Lung (tissue), 17 donors: ENCODE measurements at places on chromosomes 1 and 21. TPM values are rescaled to one million over a fixed set of nuclear protein-coding genes. Genes with fewer than 3 reads are reported as not detected.
A peak's percentile ranks its signal among the peaks of the same experiment; 100 is the strongest.

Gene EFNA3
- total RNA-seq, result 1.1 TPM

- no peak for DNase-seq
- H3K36me3 ChIP-seq, result no peaks in the 10 kb centered on the region
- H3K4me1 ChIP-seq, result no peaks in the 10 kb centered on the region
- H3K27ac ChIP-seq, result no peak overlapping the region
- H3K4me3 ChIP-seq, result no peak overlapping the region
Observed at GRCh38 chr1:92995441-92996430, 34.5 kb upstream of the DIPK1A start.

GRCh38 chr1:88661951-88662699 is 21.9 kb upstream of the PKN2 start:
- no peaks in the 10 kb centered on the region for H3K27me3 ChIP-seq
- H3K27ac ChIP-seq, result no peak overlapping the region
- DNase-seq, result no peak

GRCh38 chr21:46394595-46395104 is 64.0 kb upstream of the DIP2A start:
- H3K36me3 ChIP-seq, result peaks cover 6% of the 10 kb centered on the region
- no peak for DNase-seq
- H3K4me1 ChIP-seq, result no peaks in the 10 kb centered on the region

DNA sequence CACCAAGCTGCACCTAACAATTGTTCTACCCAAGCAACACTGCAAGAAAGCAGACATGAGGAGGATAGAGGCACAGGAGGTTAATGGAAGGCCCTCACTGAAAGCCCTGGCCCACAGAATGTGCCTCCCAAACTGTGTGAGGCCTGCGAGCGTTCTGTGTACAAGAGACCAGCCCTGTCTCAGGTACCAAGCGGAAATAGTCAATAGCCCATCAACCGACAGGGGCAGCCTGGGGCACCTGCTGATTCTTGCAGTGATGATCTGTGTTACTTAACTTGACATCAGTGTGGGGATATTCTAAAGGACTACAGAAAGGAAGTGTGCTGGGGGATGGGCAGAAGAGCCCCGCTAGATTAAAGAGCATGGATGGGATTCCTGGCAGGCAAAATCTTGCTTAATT is 392.4 kb downstream of the KCNH1 start:
- no peak overlapping the region for H3K4me3 ChIP-seq
- no peaks in the 10 kb centered on the region for H3K36me3 ChIP-seq

- H3K4me3 ChIP-seq, result no peak overlapping the region
- no peaks in the 10 kb centered on the region for H3K36me3 ChIP-seq
- H3K27ac ChIP-seq, result no peak overlapping the region
- DNase-seq, result no peak
Observed at GRCh38 chr1:111615870-111616715, 3.5 kb upstream of the RAP1A start.

DNA sequence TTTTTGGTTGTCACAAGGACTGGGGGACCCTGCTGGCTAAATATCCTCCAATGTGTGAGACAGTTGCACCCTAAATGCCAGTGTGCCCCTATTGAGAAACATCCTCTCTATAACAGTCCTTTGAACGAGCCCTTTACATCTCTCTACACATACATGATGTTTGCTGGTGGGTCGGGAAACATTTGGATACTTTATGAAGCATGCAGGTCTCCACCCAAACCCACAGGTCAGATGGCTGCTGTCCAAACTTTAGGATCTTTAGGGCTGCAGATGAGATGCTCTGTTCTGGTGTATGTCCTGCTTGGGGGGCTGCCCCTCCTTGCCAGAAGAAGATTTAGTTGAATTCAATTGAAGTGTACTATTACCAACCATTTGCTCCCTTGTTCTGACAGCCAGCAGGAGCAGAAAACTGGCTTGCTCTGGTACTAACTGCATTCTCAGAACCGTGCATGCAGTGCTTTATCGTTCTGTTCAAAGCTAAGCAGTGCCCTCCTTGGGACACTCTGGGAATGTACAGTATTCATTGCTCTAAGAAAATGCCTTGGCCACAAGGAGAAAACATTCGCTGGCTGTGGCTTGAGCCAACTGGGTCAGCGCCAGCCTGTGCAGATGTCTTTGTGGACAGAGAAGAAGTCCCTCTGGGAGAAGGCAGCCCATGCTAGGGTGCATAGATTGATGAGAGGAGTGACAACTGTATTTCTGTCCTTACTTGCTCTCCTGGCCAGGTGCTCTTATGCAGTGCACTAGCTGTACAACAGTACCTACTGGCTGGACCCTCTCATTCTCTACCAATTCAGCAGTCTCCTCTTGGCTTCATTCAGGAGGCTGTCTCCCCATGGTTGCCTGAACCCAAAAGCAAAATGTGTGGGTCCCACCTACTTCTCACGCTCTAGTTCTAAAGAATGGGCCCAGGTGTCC is 61.4 kb upstream of the DIRAS3 start:
- DNase-seq, result peak; percentile 96
- no peaks in the 10 kb centered on the region for H3K4me1 ChIP-seq
- no peak overlapping the region for H3K4me3 ChIP-seq
- no peak overlapping the region for H3K27ac ChIP-seq
- H3K27me3 ChIP-seq, result no peaks in the 10 kb centered on the region
- no peaks in the 10 kb centered on the region for H3K36me3 ChIP-seq

Gene APOBEC4
- total RNA-seq, result 5.3 TPM

DNA sequence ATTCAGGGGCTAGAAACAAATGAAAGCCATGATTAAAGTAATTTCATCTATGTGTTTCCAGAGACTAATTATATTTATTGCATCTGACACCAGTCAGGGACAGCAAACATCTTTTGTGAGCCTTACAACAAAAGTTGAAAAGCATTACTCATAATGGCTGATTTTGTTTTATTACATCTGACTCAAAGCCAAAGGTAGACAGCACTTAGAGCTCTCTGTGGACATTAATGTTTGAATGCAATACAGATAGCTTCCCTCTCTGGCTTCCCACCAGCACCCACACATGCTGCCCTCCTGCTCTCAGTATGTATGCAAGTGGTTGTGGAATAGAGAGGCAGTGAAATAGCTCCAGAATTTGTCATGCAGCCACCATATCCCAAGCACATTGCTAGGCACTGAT is 198.7 kb downstream of the SETD4 start:
- H3K27me3 ChIP-seq, result no peaks in the 10 kb centered on the region
- DNase-seq, result no peak
- H3K4me1 ChIP-seq, result no peaks in the 10 kb centered on the region
